CD8-positive, alpha-beta T cell (primary cell): ENCODE measurements at places on chromosomes 5 and 9. TPM values are rescaled to one million over a fixed set of nuclear protein-coding genes. Genes with fewer than 3 reads are reported as not detected.

BTNL8 gene
- total RNA-seq: not detected

DNA sequence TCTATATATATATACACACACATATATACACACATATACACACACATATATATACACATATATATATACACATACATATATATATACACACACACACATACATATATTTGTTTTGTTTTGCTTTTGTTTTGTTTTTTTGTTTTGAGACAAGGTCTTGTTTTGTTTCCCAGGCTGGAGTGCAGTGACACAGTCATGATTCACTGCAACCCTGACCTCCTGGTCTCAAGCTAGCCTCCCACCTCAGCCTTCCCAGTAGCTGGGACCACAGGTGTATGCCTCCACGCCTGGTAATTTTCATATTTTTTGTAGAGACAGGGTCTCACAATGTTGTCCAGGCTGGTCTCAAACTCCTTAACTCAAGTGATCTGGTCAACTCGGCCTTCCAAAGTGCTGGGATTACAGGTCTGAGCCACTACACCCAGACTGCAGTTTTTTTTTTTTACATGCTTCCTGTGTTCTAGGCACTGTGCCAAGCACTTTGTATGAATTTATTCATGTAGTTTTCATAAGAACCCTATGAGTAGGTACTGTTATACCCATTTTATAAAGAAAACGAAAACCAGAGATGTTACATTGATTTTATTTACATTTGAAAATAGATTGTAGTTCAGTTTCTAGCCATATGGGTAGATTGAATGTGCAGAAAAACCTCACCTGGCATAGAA, 120.7 kb downstream of the PBX3 start:
- peak; percentile 5 for DNase-seq

- DNase-seq: no peak
These were observed 130.8 kb upstream of the PPP1R26 start for GRCh38 chr9:135348788-135349150.

ZDHHC12 gene
- total RNA-seq: 25.5 TPM

GRCh38 chr5:158175934-158176481, 317.1 kb upstream of the CLINT1 start:
- no peak for DNase-seq

NXNL2 gene
- not detected for total RNA-seq

CD74 gene
- 411 TPM for total RNA-seq

- no peak for DNase-seq
These were observed 267.5 kb downstream of the MSX2 start for GRCh38 chr5:174991847-174992246.
